ENCODE measurements at places on chromosomes 11 and 22. TPM values are rescaled to one million over a fixed set of nuclear protein-coding genes. Genes with fewer than 3 reads are reported as not detected.

DNA sequence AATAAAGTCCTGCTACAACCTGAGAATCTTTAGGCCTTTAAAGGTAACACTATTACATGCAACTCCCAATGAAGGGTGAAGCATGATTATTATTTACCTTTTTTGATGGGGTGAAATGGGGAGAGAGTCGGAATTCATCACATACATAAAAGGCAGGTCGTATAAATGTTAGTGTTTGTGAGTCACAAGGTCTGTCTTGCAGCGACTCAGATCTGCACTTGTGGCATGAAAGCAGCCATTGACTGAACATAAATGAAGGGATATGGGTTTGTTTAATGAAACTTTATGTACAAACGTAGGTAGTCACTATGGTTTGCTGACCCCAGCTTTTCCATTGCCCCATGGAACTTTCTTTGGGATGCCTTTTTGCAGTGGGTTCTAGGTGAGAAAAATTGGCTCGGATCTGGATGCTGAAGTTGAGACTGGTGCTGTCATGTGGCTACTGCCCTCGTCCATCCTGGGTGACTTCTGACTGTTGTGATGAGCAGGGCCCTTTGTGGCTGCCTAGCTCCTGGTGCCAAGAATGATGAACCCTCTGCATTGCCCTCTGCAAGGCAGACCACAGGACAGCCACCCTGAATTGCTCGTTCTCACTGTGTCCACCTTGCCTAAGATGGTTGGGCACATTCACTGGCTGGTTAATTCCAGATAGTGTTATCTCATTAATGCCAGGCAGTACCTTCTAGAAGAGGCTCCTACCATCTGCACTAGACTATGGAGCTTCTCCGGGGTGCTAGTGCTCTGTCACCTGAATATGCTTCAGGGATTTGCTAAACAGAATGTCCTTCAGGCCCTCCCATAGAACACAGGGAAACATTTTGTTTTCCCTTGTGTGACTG is 11.3 kb downstream of the GGTLC2 start:
- DNase-seq, result no peak

DNA sequence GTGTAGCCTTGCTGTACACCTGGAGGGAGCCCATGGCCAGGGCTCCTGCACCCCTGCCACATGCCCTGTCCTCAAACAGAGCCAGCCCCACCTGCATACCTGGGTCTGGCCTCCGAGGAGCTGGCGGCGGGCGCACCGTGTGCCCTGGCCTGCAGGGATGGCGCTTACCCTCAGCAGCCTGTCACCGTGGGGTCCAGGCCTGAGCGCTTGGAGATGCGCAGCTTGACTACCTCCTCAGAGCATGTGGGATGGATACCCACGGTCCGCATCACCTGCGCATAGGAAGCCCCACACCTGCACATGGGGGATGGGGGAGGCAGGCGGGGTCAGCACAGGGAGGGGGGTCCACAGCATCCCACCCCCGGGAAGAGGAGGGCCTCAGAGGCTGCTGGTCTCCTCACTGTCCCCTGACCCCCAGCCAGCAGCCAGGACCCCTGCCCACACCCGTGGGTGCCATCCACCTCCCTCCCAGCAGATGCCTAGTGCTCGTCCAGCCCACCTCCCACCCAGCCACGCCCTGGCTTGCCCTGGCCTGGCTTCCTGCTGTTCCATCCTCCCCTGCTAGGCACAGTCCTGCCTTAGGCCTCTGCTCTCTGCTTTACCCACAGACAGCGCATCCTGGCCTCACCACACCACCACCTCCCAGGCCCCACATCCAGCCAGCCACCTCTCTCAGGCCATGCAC is 22.4 kb upstream of the GNB1L start:
- no peak for DNase-seq

DNA sequence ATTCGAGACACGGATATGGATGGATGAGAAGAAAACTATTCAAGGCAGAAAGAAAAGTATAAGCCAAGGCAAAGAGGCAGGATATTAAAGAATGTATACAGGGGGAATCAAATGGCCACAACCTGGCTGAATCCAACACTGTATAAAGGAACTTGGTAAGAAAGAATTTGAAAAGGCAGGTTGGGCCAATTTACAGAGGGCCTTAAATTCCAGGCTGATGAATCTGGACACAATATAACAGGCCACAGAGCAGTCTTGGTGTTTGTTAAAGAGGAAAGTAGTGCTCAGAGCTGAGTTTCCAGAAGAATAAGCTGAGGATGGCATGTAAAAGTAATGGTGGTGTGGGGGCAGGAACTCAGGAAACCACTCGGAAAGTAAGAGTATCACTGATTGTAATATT is 72.3 kb upstream of the POU2AF2 start:
- no peak for DNase-seq

The YPEL4 gene
- total RNA-seq, result 2.2 TPM

The DCUN1D5 gene
- total RNA-seq, result 20.2 TPM

The ACCSL gene
- not detected for total RNA-seq
